ENCODE measurements at places on chromosomes 6 and 20.

DNA sequence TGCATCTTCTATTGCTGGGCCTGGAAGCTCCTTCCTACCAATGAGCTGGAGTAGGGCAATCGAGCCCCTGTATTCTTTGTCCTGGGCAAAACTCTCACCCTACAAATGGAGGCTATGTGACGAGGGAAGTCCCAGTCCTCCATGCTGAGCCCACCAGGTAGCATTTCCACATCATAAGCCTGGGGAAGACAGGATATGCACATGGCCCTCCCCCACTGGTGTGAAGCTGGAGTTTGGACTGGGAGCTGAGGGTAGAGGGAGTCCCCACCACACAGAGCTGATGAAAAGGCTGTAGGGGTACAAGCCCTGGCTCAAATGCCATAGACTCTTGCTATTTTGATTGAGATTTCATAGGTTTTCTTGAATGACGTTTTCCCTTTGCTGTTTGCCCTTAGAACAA lies 99.5 kb upstream of the FOXC1 start:
- no peak for DNase-seq

DNA sequence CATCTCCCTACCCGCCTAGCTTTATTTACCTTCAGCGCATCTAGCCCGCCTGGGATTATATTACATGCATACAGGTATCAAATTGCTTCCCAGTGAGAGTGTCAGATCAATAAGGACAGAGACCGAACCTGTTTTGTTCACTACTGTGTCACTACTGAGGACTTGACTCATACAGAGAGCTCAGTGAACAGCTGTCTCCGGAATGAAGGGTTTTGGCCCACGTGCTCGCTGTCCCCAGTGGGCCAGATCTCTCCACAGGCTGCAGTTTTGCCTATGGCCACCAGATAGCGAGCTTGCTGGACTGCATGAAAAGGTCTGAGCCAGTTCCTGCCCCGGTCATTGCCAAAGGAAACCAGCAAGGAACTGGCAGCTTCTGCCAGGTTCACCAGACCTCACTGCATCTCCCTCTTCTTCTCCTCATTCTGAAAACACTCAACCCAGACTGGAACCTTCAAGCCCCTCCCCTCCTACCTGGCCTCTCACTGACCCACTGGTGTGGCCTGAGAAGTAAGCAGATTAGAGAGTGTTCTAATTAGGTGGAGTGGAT lies 150.8 kb downstream of the ZMYND8 start:
- no peak for DNase-seq

- DNase-seq, result no peak
Observed at GRCh38 chr20:7237251-7237650, 469.8 kb downstream of the BMP2 start.

DNA sequence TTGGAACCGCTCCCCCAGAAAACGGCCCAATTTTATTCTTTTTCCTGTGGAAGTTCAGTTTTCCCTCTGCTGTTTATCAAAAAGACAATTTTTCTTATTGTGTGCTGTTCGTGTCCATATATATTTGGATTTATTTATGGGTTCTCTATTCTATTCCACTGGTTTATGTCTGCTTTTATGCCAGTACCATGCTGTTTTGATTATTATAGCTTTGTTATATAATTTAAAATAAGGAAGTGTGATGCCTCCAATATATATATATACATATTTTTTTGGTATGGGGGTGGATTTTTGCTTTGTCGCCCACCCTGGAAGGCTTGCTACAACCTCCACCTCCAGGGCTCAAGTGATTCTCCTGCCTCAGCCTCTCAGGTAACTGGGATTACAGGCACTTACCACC lies 103.3 kb downstream of the TFAP2B start:
- DNase-seq, result no peak

DNA sequence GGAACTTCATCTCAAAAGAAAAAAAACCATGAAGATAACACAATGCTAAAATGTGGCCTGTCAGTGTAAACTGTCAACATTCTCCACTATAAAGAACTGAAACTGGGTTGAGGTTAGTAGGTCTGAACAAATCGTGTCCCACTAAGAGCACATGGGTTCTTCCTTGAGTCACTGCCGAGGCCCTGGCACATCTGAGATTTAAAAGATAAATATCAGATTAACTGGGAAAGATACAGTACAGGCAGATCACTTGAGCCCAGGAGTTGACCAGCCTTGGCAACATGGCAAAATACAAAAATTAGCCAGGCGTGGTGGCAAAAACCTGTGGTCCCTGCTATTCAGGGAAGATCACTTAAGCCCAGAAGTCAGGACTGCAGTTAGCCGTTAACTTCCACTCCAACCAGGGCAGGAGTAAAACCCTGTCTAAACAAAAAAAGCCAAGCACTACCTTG lies 5.6 kb downstream of the EEF1A1 start:
- no peak for DNase-seq

DNA sequence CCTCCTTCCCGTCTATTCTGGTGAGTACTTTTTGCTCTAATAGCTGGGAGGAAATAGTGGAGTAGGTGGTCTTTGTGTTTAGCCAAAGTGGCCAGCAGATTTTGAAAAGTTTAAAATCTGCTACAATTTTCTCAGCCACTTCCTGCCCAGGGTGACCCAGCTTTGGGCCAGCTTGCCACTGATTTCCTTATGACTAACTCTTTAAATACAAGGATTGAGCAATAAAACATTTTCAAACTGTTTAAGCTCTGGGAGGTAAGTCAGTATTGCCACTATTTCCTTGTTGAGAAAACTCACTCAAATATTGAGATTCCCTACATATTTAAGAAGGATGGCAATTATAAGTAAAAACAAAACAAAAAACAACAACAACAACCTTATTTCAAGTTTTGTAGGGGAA lies 54.5 kb downstream of the TRMT11 start:
- DNase-seq, result no peak
